ENCODE measurements at places on chromosomes 5 and 9. TPM values are rescaled to one million over a fixed set of nuclear protein-coding genes. Genes with fewer than 3 reads are reported as not detected.

The ARSI gene
- polyA plus RNA-seq = 15.5 TPM

GRCh38 chr9:95507464-95508241, 9.1 kb downstream of the PTCH1 start:
- peak overlapping the region; percentile 88 for H3K27ac ChIP-seq
- H3K36me3 ChIP-seq = no peaks in the 10 kb centered on the region
- H3K4me1 ChIP-seq = peaks cover 9% of the 10 kb centered on the region
- DNase-seq = peak; percentile 73
- peak overlapping the region; percentile 84 for H3K4me3 ChIP-seq

DNA sequence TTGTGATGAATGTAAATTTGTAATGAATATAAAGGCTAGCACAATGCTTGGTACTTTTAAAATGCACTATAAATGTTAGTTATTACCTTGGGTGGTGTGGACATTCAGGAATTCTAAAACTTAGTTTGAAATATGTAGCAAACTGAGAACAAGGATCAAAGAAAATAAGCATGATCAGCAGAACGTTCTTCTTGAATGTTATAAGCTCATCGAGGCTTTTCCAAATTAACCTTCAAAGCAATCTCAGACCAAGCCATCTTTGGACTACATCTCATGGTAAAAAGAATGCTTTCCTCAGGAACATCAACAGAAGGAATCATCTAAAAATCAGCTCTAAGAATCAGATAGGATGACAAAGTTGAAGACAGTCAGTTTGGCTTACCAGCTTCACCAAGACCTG, 146.3 kb downstream of the SLIT3 start:
- no peaks in the 10 kb centered on the region for H3K36me3 ChIP-seq
- no peak for DNase-seq
- no peaks in the 10 kb centered on the region for H3K4me1 ChIP-seq
- no peaks in the 10 kb centered on the region for H3K27me3 ChIP-seq

- H3K4me3 ChIP-seq = no peak overlapping the region
- H3K27ac ChIP-seq = no peak overlapping the region
- DNase-seq = no peak
Observed at GRCh38 chr5:170136506-170136905, 30.8 kb downstream of the FOXI1 start.

DNA sequence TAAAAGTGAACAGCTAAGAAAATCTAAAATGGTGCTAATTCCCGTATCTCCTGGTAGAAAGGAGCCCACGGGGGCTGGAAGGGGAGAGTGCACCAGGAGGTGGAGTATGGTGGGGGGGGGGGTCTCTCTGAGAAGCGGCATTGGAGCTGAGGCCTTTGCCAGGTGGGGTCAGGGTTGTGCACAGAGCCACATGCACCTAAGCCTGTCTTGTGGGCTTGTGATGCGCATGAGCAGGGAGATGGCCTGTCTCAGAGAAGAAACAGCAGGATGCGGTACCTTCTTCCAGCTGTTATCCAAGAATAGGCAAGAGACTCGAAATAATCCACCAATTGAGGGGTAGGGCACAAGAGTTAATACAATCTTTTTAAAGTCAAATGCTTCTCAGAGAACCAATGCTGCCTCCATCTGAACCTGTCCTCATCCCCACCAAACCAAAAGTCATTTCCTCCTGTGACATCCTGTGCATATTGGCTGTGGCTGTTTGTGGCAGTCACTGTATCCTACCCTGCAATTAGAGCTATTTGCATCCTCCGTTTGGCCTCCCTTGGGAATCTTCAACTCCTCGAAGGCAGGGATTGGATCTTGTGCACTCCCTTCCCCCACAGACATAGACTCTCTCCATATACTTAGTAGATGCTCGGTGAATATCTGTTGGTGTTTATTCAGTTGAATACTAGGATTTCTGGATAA, 45.4 kb downstream of the FGF1 start:
- H3K4me1 ChIP-seq = peaks cover 23% of the 10 kb centered on the region
- H3K27ac ChIP-seq = no peak overlapping the region
- no peaks in the 10 kb centered on the region for H3K27me3 ChIP-seq
- no peaks in the 10 kb centered on the region for H3K36me3 ChIP-seq
- H3K4me3 ChIP-seq = no peak overlapping the region

DNA sequence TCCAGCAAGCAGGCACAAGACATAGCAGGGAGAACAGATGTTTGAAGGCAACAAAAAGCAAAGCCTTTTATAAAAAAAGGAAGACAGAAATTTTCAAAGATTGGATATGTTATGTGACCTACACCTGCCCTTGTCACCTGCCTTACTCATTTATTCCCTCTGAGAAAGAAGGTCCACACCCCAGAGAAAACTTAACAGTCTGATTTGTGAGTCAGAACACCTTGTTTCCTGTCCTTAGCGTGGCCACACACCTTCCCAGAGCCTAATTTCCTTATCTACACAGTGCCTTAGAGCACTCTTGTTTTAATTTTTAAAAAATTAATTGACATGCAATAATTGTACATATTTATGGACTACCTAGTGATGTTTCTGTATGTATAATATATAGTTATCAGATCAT, 419.0 kb upstream of the DAB2 start:
- no peak overlapping the region for H3K27ac ChIP-seq
- H3K4me1 ChIP-seq = no peaks in the 10 kb centered on the region
- H3K36me3 ChIP-seq = no peaks in the 10 kb centered on the region

GRCh38 chr9:81890104-81890503, 38.1 kb upstream of the SPATA31D4 start:
- H3K4me1 ChIP-seq = no peaks in the 10 kb centered on the region
- H3K27me3 ChIP-seq = no peaks in the 10 kb centered on the region
- H3K27ac ChIP-seq = no peak overlapping the region
- no peak for DNase-seq

DNA sequence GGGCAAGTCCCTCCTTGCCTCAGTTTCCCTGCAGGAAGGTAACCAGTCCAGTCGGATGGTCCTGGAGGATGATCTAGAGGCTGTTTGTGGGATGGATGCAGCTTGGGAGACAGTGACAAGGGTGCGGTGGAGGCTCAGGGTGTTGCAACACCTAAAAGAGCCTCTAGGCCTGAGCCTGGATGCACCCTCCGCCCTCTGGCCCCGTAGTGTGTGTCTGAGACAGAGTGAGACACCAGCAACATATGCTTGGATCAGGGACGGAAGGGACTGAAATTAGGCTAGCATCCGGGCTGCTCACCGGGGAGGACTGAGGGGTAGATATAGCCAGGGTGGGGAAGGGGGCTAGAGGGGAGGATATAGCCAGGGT, 1.1 kb downstream of the CRAT start:
- H3K4me3 ChIP-seq = no peak overlapping the region
- no peak overlapping the region for H3K27ac ChIP-seq
- peaks cover 7% of the 10 kb centered on the region for H3K4me1 ChIP-seq
- no peak for DNase-seq
- H3K36me3 ChIP-seq = peaks cover 19% of the 10 kb centered on the region

GRCh38 chr9:131618071-131618479, 72.8 kb downstream of the PRRT1B start:
- no peaks in the 10 kb centered on the region for H3K27me3 ChIP-seq
- no peak for DNase-seq
- H3K4me1 ChIP-seq = peaks cover 2% of the 10 kb centered on the region
- no peak overlapping the region for H3K27ac ChIP-seq

DNA sequence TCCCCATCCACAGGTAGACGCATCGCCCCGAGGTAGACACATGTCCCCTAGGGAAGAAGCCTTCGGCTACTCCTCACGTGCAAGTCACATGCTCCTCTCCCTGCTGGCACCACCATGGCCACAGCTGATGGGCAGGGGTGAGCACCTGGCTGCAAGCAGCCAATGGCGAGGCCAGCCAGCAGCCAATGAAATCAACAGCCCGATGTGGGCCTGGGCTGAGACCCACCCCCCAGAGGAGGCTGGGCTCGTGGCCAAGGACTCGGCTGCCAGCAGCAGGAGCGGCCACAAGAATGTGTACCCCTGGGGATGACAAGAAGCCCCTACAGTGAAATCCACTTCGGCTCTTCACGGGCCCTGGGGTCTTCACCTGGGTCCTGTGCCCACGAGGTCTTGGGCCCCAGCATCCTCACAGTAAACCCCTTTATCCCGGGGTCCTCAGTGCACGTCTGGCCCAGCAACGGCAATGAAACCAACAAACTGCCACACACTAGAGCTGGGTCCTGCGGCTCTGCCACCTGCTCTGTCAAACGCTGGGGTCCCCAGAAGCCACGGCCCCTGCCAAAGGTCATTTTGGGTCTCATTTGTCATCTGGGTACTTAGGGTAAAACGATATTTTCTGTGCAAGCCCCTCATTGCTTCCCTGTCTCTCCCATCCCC, 22.1 kb upstream of the PTGES start:
- no peaks in the 10 kb centered on the region for H3K27me3 ChIP-seq
- H3K36me3 ChIP-seq = no peaks in the 10 kb centered on the region
- DNase-seq = no peak
- H3K27ac ChIP-seq = no peak overlapping the region
